A549 treated with ZK216348 at 1 μM for 4 hours (cell line): ENCODE measurements at places on chromosomes 16 and 17. TPM values are rescaled to one million over a fixed set of nuclear protein-coding genes. Genes with fewer than 3 reads are reported as not detected.

The TM4SF5 gene
- total RNA-seq, result 0.44 to 1.2 TPM (median 0.78 TPM) in 5 replicates

The IL34 gene
- 0.32 to 0.83 TPM (median 0.43 TPM) in 4 of 5 replicates, not detected in the other for total RNA-seq

The MT1M gene
- not detected in 5 replicates for total RNA-seq

The SOX15 gene
- 0.22 to 0.34 TPM (median 0.30 TPM) in 5 replicates for total RNA-seq

The TPSD1 gene
- total RNA-seq, result not detected in 5 replicates

The EDC4 gene
- 43.1 to 69.7 TPM (median 65.1 TPM) in 5 replicates for total RNA-seq

The TEX14 gene
- total RNA-seq, result 0.06 to 0.21 TPM (median 0.13 TPM) in 4 of 5 replicates, not detected in the other

The CDK5R1 gene
- total RNA-seq, result 3.6 to 4.2 TPM (median 3.8 TPM) in 5 replicates

The SOST gene
- total RNA-seq, result not detected in 5 replicates

The GCGR gene
- 0.11 to 0.52 TPM (median 0.31 TPM) in 4 of 5 replicates, not detected in the other for total RNA-seq

The CES4A gene
- total RNA-seq, result 1.4 to 3.0 TPM (median 2.4 TPM) in 5 replicates

The STX1B gene
- 1.6 to 2.9 TPM (median 1.8 TPM) in 5 replicates for total RNA-seq

The CHCT1 gene
- total RNA-seq, result not detected in 5 replicates

The SCGB1C2 gene
- total RNA-seq, result not detected in 5 replicates

The HEATR9 gene
- not detected in 5 replicates for total RNA-seq

The CDC27 gene
- total RNA-seq, result 69.0 to 95.8 TPM (median 84.3 TPM) in 5 replicates

The IGF2BP1 gene
- total RNA-seq, result 58.9 to 90.0 TPM (median 79.9 TPM) in 5 replicates

The NFATC2IP gene
- total RNA-seq, result 15.6 to 33.0 TPM (median 28.7 TPM) in 5 replicates

The TLCD3B gene
- 0.26 to 0.56 TPM (median 0.36 TPM) in 4 of 5 replicates, not detected in the other for total RNA-seq

The CHST5 gene
- 0.08 TPM in 1 of 5 replicates, not detected in the others for total RNA-seq

The ADORA2B gene
- 8.6 to 16.1 TPM (median 14.2 TPM) in 5 replicates for total RNA-seq

The SULT1A4 gene
- total RNA-seq, result 24.2 to 43.1 TPM (median 28.8 TPM) in 5 replicates

The PPY gene
- total RNA-seq, result not detected in 5 replicates

The C16orf96 gene
- total RNA-seq, result 0.04 to 0.06 TPM in 2 of 5 replicates, not detected in the others

The OTOP3 gene
- not detected in 5 replicates for total RNA-seq

The SLC16A3 gene
- 65.3 to 167 TPM (median 146 TPM) in 5 replicates for total RNA-seq

The HID1 gene
- total RNA-seq, result 7.1 to 12.7 TPM (median 11.0 TPM) in 5 replicates

The CCL17 gene
- not detected in 5 replicates for total RNA-seq
